ENCODE measurements at places on chromosomes 6 and 20.

GRCh38 chr20:44211177-44212039 is 837 bp upstream of the OSER1 start:
- no peak for DNase-seq

DNA sequence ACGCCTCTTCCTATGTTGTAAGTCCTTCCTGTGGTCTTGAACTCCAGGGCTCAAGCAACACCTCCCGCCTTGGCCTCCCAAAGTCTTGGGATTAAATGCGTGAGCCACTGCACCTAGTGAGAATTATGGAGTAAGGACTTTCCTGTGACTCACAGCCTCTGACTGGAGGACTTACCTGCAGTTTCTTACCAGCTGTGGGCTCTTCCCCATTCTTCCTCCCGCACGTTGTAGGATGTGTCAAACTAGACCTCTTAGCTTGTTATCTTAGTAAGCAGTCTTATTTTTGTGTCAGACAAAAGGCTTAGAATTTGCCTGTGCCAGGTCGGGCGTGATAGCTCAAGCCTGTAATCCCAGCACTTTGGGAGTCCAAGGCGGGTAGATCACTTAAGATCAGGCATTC is 30.9 kb downstream of the BAK1 start:
- DNase-seq: no peak

DNA sequence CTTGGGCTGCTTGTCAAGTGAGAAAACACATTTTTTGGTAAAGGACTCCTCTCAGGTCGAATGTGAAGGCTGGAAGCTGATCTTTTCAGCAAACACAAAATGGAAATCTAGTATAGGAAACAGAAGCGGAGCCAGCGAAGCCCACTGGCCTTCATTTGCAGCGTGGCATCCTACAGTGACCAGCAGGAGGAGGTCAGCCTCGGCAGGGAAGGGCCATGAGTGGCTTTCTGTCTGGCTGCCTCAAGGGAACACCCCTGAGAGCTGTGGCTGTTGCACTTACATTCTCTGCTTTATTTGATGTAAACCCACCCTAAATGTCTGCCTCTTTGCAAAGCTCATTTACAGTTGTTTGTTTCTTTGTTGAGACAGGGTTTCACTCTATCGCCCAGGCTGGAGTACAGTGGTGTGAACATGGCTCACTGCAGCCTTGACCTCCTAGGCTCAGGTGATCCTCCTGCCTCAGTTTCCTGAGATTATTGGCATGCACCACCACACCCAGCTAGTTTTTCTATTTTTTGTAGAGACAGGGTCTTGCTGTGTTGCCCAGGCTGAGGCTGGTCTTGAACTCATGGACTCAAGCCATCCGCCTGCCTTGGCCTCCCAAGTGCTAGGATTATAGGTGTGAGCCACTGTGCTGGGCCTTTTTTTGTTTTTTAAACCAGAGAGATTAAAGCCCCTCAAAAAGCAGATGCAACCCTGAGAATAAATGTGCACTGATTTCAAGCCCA is 322.0 kb upstream of the SOX4 start:
- no peak for DNase-seq

GRCh38 chr6:109060571-109060970 is 34.1 kb downstream of the SESN1 start:
- DNase-seq: no peak

- DNase-seq: no peak
Measured at GRCh38 chr6:136095986-136096385, 154.1 kb downstream of the MTFR2 start.

DNA sequence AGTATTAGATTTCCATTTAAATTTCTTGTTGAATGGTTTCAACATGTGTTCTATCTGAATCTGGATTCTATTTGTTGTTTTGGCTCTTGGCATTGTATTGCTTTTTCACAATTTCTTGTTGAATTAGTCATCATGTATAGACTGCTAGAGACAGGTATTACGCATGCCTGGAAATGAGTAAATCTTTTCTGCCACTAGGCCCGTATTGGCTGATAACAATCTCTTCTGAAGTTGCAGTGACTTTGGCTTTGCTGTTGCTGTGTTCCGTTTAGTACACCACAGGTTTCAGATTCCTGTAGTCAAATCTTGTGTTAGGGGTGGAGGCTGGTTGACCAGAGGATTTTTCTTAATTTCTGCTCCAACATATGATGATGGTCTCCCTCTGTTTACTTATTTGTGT is 1339.4 kb downstream of the GRIK2 start:
- DNase-seq: no peak

GRCh38 chr6:150237626-150238025 is 94.8 kb downstream of the PPP1R14C start:
- no peak for DNase-seq

- no peak for DNase-seq
Measured at GRCh38 chr6:54579011-54579410, 267.6 kb upstream of the FAM83B start.

GRCh38 chr6:42163981-42164380 is 9.2 kb upstream of the GUCA1A start:
- DNase-seq: no peak

GRCh38 chr20:25453035-25453810 is 45.8 kb downstream of the GINS1 start:
- no peak for DNase-seq

DNA sequence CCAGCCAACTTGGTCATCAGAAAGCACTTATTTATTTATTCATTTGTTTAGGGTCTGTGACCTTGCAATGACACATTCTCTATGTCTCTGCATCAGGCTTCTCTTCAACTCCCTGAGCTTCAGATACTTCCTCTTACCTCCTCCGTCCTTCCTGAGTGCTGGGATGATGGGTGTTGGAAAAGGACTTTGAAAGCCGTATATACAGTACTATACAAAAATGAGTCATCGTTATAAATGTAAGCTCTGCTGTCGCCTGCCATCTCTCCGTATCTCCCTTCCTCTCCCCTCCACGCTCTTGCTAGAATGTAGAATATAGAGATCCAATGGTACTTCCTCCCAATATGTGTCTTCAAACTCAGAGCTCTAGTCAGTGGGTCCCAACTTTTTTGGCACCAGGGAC is 91.9 kb upstream of the SALL4 start:
- DNase-seq: no peak

DNA sequence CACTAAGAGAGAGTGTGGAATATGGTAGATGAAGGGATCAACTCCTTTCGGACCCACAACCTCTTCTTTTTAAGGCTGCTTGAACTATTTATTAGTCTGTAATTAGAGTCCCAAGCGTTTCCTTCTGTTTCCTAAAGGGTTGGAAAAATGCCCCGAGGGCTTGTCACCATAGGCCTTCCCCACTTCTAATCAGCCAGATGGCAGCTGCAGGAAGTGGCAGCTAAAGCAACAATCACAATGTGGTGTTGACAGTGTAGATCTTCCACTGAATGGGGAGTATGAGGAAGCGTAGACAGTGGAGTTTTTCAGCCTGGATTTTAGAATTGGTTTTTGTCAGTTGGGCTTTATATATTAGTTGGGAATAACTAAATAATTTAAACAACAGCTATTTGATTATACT is 40.6 kb downstream of the SLC35D3 start:
- DNase-seq: no peak

- no peak for DNase-seq
Measured at GRCh38 chr6:125773387-125774341, 17.1 kb upstream of the NCOA7 start.

GRCh38 chr6:54440549-54440948 is 132.3 kb downstream of the TINAG start:
- no peak for DNase-seq

GRCh38 chr6:1110164-1110563 is 201.7 kb upstream of the FOXQ1 start:
- no peak for DNase-seq

- DNase-seq: no peak
Measured at GRCh38 chr6:9766240-9766915, 648.5 kb downstream of the TFAP2A start.

- DNase-seq: no peak
Measured at GRCh38 chr6:134523051-134523450, 205.1 kb upstream of the SGK1 start.

DNA sequence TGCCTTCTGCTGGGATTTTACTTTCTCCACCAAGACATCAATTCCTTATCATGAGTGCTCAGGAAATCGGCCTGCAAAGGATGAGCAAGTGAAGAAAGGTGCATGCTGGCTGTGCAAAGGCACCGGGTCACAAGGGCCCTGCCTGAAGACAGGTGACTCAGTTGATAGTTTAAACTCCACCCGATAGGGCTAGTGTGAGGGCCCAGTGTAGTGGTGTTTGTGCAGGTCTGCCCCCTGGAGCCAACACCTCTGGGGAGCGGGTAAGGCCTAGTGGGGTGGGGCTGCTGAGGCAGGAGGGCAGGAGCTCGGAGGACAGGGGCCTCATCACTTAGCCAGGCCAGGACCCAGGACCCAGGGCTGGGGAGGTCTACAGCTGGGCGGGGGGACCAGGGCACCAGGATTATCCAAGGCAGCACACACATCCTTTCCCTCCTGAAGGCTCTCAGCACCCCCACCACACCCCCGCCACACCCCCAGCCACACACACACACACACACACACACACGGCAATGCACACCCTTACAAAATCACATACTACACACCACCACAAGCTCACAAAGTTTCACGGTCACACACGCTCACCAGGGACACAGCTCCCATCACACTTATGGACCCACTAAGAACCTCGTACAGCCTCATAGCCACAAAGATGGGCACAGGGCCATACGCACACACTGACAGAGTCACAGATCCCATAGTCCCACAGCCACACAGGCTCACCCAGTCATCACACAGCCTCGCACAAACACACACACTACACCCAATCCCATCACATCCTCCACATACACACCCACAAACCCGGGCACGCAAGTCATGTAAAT is 75.4 kb downstream of the GRM4 start:
- no peak for DNase-seq

DNA sequence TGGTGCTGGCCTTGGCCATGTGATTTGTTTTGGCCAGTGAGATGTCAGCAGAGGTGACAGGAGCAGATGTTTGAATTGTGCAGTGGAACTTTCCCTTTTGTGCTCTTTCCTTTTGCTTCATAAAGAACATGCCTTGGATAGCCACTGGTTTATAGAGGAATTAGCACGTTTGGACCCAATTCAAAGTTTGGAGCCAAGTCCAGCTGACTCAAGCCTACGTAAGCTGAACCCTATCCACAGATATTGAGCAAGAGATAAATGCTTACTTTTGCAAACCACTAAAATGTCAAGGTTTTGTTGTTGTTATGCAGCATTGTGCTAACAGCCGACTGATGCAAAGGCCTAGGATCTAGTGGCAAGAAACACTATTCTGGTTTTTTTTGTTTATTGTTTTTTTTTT is 230.9 kb upstream of the CITED2 start:
- no peak for DNase-seq

GRCh38 chr20:43375591-43375990 is 82.1 kb upstream of the SRSF6 start:
- no peak for DNase-seq

- DNase-seq: no peak
Measured at GRCh38 chr6:137231895-137232294, 12.7 kb upstream of the IFNGR1 start.

- no peak for DNase-seq
Measured at GRCh38 chr6:142334294-142334693, 32.5 kb downstream of the ADGRG6 start.

DNA sequence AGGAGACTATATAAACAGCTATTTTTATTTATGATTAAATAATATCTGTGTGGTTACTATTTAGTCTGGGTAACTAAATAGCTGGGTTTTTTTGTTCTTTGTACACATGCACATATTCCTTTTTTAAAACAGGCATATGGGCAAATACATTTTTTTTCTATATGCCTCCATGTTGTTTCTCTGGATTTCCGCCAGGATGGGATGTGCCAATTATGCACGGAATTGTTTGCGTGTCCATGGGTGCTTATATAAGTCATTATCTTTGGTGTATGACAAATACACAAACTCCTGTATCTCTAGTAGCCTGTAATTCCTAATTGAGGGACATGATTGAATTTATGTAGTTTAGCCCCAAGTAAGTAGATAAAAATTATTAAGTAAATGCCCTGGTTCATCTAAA is 226.9 kb downstream of the BCKDHB start:
- no peak for DNase-seq

GRCh38 chr6:439641-440167 is 48.2 kb downstream of the IRF4 start:
- no peak for DNase-seq

GRCh38 chr6:50135968-50136367 is 86.2 kb upstream of the DEFB112 start:
- DNase-seq: no peak

- DNase-seq: no peak
Measured at GRCh38 chr6:34324738-34325444, 67.6 kb downstream of the NUDT3 start.

- no peak for DNase-seq
Measured at GRCh38 chr6:166598441-166599138, 12.1 kb upstream of the RAMACL start.

GRCh38 chr20:13447385-13448180 is 191.1 kb downstream of the TASP1 start:
- no peak for DNase-seq
